ENCODE measurements at places on chromosomes 2 and 18.

DNA sequence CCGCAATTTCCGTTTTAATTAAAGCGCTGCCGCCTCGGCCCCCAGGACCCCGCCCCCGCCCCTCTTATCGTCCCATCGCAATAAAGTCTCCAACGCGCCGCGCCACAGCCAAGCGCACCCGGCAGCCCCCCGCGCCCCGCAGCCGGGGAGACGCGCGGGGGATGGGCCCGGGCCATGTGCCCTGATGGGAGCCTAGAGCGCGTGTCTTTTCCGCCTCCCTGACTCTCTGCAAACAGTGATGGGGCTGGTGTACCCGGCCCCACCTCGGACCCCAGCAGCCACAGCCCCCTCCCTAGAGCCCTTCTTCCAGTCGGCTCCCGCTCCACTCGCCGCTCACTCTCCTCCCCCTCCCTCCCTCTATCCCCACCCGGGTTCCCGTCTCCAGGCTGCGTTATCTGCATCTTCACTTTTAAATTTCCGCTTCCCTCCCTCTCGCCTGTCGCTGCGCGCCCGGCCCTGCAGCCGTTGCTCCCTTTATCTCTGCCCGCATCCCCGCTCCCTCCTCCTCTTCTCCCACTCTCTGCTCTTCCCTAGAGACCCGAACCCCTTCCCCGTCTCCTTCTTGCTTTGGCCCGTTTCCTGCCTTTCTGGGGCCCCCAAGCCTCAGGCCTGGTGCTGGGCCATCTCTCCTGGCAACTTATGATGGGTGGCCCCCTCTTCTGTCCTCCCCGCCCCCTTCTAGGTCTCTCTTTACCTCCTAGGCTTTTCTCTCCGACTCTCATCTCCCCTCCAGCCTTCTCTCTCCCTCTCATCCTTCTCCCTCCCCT is 524 bp upstream of the FEV start:
- no peak for DNase-seq

DNA sequence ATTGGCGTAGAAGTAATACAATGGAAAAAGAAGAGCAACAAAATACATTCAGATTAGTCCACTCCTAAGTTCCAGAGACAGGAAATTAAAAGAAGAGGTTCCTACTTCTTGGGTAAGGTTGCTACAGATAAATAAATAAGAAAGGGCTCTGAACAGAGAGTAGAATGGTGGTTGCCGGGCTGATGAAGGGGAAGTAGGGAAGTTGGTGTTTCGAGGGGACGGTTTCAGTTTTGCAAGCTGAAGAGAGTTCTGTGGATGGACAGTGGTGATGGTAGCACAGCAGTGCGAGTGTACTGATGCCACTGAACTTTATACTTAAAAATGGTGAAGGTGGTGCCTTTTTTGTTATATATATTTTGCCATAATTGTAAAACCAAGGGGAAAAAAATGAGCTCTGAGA is 48.2 kb downstream of the CABYR start:
- no peak for DNase-seq

DNA sequence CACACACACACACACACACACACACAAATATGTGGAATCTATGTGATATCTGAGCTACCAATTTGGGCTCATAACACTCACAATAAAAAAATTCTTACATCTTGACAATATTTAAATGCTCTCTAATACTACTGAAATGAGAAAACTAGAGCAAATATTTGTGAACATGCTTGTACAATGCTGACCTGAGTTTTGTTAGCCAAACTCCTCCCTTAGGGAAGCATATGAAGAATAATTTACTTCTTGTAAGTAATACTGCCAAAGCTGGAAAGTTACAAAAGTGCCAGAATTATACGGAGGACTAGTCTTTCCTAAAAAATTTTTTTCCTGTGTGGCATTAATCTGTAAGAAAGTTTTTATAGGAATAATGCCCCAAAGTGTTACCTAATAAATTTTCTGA is 18.5 kb downstream of the MBD2 start:
- no peak for DNase-seq

DNA sequence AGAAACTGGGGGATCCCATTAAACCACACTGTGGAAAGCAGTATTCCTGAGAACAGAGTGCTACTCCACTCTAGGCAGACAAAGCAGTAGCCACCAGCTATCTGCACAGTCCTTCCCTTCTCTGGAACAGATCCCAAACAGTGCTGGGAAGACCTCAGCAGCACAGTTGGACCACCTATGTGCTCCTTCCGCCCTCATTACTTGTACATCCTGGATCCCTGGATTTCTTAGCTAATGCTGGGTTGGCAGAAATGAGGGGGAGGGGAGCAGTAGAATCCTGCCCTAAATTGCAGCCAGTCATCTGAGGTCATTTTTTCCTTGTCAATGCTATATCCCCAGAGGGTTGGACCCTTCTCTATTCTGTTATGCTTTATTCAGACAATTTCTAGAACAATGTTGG is 13.8 kb upstream of the MALT1 start:
- no peak for DNase-seq

DNA sequence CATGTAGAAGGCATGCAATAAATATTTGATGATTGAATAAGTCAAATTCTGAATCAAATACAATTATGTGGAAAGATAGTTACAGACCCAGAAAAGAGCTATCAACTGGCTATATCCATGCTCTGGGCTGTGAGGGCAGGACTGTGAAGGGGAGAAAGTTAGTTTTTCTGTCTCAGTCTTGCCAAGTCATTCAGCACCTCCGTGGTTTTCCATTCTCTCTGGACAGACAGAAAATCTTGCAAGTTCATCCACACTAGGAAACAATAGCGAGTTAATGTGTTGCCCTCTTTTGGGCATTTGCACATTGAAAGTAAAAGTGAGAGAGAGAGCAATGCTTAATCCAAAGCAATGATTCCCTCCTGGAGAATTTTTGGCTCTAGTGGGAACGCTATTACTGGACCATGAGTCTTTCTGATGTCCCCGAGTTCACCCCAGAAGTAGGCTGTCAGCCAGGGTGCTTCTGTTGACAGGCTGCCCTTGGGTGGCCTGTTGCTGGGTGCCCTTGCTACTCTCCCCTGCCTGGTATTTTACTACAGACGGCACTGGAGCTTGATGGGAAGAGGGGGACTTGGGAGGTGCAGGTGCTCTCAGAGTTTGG is 238.3 kb downstream of the LOXHD1 start:
- DNase-seq: no peak

GRCh38 chr2:85853499-85854165 is 35.2 kb downstream of the ST3GAL5 start:
- DNase-seq: no peak

- no peak for DNase-seq
Measured at GRCh38 chr18:61856678-61857077, 36.1 kb downstream of the RNF152 start.

- DNase-seq: no peak
Measured at GRCh38 chr18:60060578-60060977, 160.8 kb downstream of the PMAIP1 start.

- no peak for DNase-seq
Measured at GRCh38 chr2:201450954-201451291, 335 bp downstream of the TRAK2 start.

DNA sequence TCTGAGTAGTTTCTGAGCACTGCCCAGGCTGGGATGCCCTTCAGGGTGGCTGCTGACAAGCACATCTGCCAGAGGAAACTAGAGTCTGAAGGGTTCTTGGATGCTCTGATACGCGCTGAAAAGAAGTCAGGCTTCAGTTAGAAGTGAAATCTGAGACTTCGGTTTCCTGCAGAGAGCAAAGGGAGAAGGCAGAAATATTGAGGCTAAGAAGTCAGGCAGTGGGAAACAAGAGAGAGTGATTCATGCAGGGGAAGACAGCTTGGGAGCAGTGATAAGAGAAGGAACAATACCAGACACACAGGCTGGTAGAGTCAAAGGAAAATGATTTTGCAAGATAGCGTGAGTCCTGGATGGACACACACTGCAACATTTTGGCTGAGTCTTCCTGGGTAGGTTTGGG is 51.0 kb upstream of the BOD1L2 start:
- no peak for DNase-seq

DNA sequence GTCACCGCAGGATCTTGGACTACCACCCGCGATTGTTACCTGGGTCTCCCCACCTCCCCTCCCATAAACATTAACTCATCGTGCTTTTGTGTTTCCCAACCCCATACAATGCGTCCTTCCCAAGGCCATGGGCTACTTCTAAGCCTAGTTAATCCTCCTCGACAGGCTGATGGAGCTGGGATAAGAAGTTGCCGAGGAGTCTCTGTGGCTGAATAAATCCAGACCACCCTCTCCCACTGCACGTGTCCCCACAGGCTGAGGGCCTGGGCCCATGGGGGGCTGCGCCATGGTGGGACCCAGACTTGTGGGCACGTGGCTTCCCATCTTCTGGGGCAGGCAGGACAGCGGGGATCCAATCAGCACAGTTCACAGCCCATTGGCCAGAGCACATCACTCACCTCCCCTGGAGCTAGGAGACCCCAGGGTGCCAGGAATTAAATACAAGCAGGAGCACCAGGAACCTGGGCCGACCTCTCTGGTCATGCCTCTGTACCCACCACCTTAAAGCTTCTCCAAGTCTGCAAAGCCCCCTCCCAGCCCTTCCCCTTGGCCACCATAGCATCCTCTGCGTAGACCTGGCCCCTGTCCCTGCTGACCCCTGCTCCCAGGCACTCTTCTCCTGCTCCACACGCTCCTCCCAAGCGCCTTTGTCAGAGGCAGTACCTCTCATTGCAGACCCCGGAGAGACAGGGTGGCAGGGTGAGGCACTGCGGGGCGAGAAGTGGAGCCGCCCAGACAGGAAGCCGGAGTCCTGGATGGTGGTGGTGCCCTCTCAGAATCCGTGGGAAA is 51.0 kb upstream of the ID2 start:
- no peak for DNase-seq

GRCh38 chr2:9508931-9509330 is 34.6 kb downstream of the IAH1 start:
- DNase-seq: no peak

DNA sequence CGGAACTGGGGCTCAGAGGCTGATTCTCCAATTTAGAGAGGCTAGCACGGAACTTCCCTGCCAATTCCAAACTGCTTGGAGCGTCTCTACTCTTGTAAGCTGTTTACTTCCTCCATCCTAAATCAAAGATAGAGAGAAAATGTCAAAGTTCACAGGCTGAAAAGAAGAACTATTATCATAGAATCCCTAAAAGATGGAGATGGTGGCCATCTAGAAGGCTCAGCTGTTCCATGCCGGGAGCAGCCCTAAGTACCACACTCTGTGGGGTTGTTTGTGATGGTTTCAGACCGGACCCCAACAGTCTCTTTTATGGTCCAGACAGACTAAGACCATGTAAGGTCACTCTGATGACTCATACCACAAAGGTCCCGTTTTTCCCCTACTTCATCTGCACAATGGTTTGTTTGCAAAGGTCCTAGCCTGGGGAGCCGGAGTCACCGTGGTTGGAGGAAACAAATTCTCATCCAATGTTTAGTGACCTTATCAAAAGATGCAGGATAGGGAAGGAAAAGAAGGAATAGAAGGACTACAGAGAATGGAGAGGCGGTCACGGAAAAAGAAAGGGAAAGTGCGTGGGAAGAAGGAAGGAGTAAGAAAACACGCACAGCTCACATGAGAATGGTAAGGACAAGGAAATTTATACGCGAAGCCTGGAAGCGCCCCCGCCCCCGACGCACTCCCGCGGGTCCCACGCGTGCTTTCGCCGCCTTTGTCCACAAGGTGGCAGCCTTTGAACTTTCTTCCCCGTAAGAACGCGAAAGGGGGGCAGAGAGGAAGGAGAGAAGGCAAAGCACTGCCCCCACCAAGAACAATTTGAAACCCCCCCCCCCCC is 453 bp upstream of the ANTXR1 start:
- peak; percentile 22 for DNase-seq

GRCh38 chr2:237012004-237012403 is 73.7 kb upstream of the COPS8 start:
- DNase-seq: no peak

DNA sequence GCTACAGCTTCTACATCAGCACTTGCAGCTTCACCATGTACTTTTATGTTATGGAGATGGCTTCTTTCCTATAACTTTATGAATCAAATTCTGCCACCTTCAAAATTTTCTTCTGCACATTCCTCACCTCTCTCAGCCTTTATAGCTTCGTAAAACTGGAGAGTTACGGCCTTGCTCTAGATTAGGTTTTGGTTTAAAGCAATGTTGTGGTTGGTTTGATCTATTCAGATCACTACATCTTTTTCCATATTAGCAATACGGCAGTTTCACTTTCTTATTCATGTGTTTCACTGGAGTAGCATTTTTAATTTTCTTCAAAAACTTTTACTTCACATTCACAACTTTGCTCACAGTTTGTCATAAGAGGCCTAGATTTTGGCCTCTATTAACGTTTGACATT is 242.9 kb upstream of the GYPC start:
- DNase-seq: no peak

DNA sequence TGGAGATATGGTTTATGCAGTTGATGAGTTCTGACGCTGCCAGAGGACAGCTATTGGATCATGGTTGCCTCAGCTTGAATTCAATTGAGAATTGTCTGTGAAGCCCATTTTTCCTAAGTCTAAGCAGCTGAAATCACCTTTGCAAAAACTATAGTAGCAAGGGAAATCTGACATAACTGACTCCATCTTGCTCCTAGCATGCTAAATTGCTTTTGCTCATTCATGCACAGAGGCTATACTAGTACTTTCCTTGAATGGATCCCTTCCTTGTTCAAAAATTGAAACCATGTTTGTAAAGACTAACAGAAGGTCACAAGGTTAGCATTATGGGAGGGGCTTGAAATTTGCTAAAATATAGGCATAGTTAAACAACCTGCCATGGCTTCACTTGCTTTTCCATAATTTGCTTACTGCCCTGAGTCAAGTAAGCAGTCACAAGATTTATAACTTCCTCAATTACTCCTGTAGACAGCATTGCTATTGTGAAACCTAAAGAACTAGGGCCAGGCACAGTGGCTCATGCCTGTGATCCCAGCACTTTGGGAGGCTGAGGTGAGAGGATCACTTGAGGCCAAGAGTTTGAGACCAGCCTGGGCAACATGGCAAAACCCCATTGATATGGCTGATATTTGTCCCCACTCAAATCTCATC is 41.2 kb downstream of the CHRNA1 start:
- no peak for DNase-seq

DNA sequence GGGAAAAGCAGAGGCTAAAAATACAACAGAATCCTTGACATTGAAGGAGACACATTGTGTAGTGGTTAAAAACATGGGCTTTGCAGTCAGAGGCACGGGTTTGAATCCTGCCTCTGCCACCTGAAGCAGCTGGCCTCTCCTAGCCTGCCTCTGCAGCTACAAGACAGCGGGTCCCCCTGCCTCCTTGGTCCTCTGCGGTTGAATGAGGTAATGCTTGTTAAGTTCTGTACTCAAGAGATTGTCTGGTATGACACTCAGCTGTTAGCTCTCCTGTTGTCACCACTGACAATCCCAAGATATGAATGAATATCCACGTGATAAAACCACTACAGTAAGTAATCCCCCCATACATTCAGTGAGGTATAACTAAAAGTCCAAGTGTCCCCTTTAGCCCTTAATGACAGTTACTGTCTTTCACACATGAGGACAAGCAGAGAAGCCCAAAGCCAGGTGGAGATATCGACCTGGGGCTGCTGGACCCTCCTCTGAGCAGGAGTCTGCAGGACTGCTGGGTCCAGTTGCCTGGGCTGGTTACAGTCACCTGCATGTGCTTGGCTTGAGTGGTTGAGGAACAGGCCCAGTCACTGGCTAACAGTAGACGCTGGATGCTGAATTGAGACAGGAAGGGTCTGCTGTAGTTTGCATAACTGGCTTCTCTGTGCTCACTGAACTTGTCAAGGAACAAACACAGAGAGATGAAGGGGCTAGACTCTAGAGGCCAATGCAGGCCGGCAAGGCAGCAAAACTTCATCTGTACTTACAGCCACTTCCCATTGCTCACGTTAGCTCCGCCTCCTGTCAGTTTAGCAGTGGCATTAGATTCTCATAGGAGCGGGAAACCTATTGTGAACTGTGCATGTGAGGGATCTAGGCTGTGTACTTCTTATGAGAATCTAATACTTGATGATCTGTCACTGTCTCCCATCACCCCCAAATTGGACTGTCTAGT is 85.5 kb downstream of the TGFA start:
- DNase-seq: no peak
